ENCODE measurements at places on chromosomes 1 and 21.

DNA sequence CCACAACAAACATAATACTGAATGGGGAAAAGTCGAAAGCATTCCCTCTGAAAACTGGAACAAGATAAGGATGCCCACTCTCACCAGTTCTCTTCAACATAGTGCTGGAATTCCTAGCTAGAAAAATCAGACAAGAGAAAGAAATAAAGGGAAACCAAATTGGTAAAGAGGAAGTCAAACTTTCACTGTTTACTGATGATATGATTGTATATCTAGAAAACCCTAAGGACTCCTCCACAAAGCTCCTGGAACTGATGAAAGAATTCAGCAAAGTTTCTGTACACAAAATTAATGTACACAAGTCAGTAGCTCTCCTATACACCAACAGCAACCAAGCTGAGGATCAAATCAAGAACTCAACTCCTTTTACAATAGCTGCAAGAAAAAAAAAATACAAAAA is 6.9 kb upstream of the F13B start:
- no peak for DNase-seq

- no peak for DNase-seq
Measured at GRCh38 chr1:159880430-159880829, 18.0 kb upstream of the VSIG8 start.

DNA sequence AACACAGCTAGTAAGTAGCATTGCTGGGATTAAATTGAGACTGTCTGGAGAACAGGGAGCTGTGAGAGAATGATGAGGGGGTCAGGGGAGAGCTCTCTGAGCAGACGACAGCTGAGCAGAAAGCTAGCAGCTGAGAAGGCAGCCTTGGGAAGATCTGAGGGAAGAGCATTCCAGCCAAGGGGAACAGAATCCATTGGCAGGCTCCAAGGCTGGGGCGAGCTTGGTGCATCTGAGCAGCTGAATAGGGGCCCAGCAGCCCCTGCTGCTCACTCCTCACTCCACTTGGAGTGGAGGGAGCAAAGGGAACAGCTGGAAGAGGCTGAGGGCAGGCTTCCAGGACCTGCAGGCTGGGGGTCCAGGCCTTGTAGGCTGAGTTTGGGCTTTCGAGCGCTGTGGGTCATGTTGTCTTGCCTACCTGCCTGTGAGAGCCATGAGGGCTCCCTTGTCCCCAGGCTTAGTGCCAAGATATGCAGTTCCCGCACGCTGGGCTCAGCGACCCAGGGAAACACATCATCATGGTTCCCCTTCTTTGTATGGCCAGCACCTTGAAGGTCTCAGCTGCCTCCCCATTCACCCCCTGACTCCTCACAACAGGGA is 10.5 kb downstream of the ACOT11 start:
- DNase-seq: no peak

- DNase-seq: no peak
Measured at GRCh38 chr1:174005032-174005431, 17.1 kb downstream of the RC3H1 start.

GRCh38 chr1:246878551-246878950 is 53.2 kb downstream of the AHCTF1 start:
- no peak for DNase-seq

DNA sequence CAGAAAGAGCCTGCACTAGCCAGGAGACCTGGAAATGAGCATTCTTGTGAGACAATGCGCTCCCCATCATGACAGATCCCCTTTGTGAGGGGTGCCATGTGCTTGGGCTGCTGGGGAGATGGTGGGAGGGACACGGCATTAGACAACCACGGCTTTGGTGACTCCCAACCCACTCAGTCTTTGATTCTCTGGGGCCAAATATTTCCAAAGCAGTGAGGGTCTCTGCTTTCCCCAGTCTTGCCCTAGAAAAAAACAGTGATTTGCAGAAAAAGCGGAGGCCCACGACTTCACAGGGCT is 10.2 kb downstream of the SLC45A3 start:
- DNase-seq: no peak

DNA sequence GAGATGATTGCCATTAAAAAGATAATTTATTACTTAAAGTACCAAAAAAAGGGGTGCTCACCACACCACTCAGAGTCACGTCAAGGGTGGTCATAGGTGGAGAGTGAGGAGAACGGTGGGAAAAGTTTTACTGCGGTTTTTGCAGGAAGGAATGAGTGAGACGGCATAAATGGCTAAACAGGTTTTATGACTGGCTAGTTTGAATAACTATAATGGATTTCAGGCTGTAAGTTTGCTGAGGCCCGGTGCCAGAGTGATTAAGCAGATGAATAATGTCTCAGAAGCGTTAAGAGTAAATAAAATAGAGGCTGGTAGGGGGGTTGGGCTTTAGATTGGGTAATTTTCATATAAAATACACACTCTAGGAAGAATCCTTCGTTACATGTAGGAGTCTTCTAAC is 1337.8 kb downstream of the AMY1C start:
- no peak for DNase-seq

Measured in stimulated activated CD8-positive, alpha-beta memory T cell treated with anti-CD3 and anti-CD28 coated beads, Interleukin-4, amount 100 ng/mL, for 1 hour (primary cell).